ENCODE measurements at places on chromosomes 11 and 22.

- no peak for DNase-seq
Measured at GRCh38 chr11:69308936-69309615, 15.1 kb downstream of the MYEOV start.

- DNase-seq: no peak
Measured at GRCh38 chr11:74620531-74620930, 28.1 kb downstream of the POLD3 start.

- no peak for DNase-seq
Measured at GRCh38 chr11:123166071-123166559, 28.9 kb downstream of the CLMP start.

DNA sequence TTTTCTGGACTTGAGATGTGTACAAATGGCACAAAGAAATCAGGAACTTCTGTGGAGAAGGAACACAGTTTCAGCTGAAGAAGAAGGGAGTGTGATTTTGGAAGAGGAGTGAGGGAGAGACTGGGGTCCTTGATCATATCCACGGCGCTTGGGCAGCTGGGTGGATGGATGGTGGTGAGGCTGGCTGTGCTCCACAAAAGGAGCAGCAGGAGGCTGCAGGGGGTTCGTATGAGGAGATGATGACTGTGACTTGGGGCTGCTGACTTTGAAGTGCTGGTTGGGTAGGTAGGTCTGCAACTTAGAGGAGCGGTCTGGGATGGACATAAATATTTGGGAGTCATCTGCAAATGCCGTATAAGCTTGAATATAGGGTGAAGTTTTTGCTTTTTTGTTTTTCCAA lies 1.3 kb upstream of the DCHS1 start:
- DNase-seq: no peak

DNA sequence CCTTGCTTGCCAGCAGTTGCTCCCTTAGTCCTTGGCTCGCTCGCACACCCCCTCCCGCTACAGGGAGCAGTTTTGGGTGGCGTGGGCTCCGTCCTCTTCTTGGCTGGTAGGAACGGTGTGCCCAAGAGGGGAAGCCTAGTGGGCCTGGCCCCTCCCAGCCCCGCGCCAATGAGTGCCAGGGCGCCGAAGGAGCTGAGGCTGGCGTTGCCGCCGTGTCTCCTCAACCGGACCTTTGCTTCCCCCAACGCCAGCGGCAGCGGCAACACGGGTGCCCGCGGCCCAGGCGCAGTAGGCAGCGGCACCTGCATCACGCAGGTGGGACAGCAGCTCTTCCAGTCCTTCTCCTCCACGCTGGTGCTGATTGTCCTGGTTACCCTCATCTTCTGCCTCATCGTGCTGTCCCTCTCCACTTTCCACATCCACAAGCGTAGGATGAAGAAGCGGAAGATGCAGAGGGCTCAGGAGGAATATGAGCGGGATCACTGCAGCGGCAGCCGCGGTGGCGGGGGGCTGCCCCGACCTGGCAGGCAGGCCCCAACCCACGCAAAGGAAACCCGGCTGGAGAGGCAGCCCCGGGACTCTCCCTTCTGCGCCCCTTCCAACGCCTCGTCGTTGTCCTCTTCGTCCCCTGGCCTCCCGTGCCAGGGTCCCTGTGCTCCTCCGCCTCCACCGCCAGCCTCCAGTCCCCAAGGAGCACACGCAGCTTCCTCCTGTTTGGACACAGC lies 1.6 kb downstream of the C11orf87 start:
- DNase-seq: no peak

GRCh38 chr11:130592056-130592455 lies 143.6 kb downstream of the ADAMTS15 start:
- DNase-seq: no peak

DNA sequence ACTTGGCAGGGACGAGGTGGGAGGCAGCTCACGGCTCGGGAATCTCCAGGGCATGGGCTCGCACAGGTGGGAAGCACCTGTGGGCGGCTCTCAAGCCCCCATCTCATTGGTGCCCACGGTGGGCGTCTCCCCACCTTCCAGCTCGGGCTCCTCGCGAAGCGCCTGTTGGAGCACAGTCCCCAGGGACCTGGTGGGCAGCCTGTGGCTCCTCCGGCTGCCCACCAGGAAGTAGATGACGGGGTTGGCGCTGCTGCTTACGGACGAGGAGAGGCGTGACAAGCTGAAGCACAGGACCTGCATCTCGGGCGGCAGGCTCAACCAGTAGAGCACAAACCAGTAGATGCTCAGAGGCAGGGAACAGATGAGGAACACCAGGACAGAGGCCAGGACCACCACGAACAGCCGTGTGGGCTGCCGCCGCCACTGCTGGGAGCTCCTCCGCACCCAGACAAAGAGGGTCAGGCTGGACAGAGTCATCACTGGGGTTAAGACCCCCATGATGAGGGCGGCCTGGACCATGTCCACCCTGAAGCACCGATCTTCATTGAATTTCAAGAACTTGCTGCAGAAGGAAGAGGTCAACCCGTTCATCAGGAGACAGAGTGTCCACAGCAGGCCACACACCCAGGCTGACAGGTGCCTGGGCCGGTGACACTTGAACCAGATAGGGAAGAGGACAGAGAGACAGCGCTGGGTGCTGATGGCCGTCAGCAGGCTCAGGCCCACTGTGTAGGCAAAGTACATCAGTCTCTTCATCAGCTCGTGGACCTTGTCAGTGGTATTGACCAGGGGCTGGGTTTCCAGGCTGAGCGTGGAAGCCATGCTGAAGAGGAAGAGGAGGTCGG lies 633 bp downstream of the MRGPRD start:
- DNase-seq: no peak
